ENCODE measurements at places on chromosomes 6 and 20. TPM values are rescaled to one million over a fixed set of nuclear protein-coding genes. Genes with fewer than 3 reads are reported as not detected.

Gene ENPP3
- total RNA-seq = 0.64 TPM

Gene PGC
- not detected for total RNA-seq

Gene COQ3
- total RNA-seq = 23.8 TPM

Gene VSX1
- not detected for total RNA-seq

Gene DNAH8
- total RNA-seq = not detected

Gene VPS52
- total RNA-seq = 44.6 TPM

Gene COL10A1
- total RNA-seq = not detected

Gene RFX6
- not detected for total RNA-seq

Gene TFAP2B
- not detected for total RNA-seq

Gene SYCP2
- 3.2 TPM for total RNA-seq

Gene SLC26A8
- not detected for total RNA-seq

Gene EPPIN
- not detected for total RNA-seq

Gene NKAPL
- 0.64 TPM for total RNA-seq

Gene POM121L2
- total RNA-seq = not detected

Gene CRISP2
- total RNA-seq = not detected

Measured in activated naive CD8-positive, alpha-beta T cell treated with anti-CD3 and anti-CD28 coated beads for 36 hours (primary cell).